Smooth muscle cell of trachea (primary cell): ENCODE measurements at places on chromosomes 13 and 19. TPM values are rescaled to one million over a fixed set of nuclear protein-coding genes. Genes with fewer than 3 reads are reported as not detected.

The MAMSTR gene
- 1.9 and 3.8 TPM in 2 replicates for total RNA-seq

The MBD3L2 gene
- total RNA-seq, result not detected in 2 replicates

The HIPK4 gene
- 0.17 TPM in 1 of 2 replicates, not detected in the other for total RNA-seq

The PGPEP1 gene
- 39.9 and 82.7 TPM in 2 replicates for total RNA-seq

The ZNF792 gene
- total RNA-seq, result 5.1 and 5.2 TPM in 2 replicates

The WDR88 gene
- not detected in 2 replicates for total RNA-seq

The SPRED3 gene
- 0.66 and 2.9 TPM in 2 replicates for total RNA-seq

The FARP1 gene
- total RNA-seq, result 28.9 and 37.4 TPM in 2 replicates

The SLC15A1 gene
- under 0.01 TPM in 2 replicates for total RNA-seq

The CAMSAP3 gene
- total RNA-seq, result under 0.01 TPM in 1 of 2 replicates, not detected in the other
